ENCODE measurements at places on chromosomes 16 and 17.

- DNase-seq = no peak
Measured at GRCh38 chr17:40475234-40475908, 26.1 kb downstream of the TNS4 start.

DNA sequence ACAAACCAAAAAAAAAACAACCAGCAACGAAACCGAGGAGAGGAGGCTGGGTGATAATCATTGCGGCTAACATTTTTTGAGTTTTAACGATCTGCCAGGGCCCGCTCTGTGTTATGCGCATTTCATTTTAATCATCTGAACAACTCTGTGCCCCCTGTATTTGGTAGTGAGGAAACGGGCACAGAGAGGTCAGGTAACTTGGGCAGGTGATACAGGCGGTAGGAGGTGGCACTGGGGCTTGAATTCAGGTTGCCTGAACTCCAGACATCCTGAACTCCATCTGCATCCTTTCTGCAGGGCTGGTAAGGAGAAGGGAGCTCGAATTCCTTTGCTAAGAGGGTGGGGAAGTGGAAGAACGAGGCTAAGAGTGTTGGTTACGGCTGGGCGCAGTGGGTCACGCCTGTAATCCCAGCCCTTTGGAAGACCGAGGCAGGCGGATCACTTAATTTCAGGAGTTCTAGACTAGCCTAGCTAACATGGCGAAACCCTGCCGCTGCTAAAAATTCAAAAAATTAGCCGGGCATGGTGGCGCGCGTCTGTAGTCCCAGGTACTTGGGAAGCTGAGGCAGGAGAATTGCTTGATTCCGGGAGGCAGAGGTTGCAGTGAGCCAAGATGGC lies 1.1 kb downstream of the CLUAP1 start:
- no peak for DNase-seq

DNA sequence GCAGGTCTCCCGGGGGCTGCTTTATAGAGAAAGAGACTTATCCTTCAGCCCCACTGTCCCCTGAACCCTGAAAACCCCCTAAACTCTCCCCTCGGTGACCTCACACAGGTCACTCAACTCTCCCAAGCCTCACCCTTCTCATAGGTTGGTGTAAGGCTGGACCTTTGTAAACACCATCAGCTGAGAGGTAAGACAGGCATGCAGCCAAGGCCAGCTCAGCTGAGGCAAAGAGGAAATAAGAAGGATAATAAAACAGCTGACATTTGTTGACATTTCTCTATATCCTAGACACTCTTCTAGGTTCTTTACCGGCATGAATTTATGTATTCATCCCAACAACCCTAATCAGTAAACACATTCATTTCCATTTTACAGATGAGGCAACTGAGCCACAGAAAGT lies 134.3 kb downstream of the CCT6B start:
- no peak for DNase-seq

DNA sequence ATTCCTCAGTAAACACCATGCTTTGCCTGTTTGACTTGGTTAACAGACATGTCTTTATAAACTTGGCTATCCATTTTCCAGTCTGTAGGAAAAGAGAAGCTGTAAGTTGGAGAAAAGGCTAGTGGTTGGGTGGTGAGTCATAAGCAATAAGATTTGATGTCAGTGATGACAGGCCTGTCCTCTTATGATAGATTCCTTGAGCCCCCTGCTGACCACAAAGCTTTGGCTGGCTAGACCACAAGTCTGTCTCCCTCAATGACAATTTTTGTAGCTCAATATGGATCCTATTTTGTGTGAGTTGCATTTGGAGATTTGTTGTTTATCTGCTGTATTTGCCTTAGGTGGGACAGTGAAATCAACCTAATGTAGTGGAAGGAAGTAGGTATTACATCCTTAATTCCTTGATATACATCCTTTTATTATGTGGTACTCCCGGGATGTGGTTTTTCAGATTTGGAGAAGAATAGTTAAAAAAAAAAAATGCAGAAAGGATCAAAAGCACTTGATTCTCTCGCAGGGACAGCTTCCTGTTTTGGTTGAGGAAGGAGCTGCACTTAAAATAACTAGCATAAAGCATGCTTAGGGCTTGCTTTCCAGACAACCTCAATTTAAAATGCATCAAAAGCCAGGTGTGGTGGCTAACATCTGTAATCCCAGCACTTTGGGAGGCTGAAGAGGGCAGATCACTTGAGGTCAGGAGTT lies 67.4 kb downstream of the SIAH1 start:
- DNase-seq = no peak

GRCh38 chr16:68252383-68252782 lies 7.2 kb downstream of the PLA2G15 start:
- no peak for DNase-seq

Data from upper lobe of left lung (tissue), 6 donors.